ENCODE measurements at places on chromosomes 13 and 19.

- DNase-seq: no peak
These were observed 6.5 kb downstream of the ATP4A start for GRCh38 chr19:35556846-35557538.

DNA sequence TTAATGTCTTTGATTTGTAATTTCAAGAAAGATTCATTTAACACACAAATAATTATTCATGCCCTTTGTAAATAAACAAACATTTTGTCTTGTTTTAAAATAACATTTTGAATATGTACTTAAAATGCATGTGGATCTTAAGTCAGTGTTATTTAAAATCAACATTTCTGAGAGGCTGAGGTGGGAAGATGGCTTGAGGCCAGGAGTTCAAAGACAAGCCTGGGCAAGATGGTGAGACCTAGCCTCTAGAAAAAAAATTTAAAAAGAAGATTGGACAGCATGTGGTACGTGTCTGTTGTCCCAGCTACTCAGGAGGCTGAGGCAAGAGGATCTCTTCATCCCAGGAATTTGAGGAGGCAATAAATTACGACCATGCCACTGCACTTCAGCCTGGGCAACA is 1268.2 kb downstream of the SLITRK1 start:
- no peak for DNase-seq

GRCh38 chr13:31512331-31512730 is 227.0 kb upstream of the RXFP2 start:
- no peak for DNase-seq

DNA sequence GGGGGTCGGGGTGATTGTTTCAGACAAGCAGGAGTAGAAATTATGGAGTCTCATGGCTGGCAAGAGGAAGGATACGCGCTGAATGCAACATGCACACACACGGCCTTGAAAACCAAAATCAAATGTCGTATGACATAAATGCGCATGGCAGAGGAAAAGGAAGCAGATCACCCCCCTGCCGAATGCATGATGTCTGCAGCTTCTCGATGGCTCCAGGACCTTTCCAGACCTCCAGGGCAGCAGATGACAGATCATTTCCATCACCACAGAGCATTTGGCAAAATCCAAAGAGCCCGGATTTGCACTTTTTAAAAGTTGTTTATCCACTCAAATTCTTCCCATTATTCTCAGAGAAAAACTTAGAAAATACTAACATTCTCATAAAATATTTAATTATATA is 211.7 kb downstream of the NHLRC3 start:
- DNase-seq: no peak

GRCh38 chr13:73300718-73301425 is 242.1 kb downstream of the KLF5 start:
- DNase-seq: no peak

Data from stimulated activated CD4-positive, alpha-beta T cell treated with anti-CD3 and anti-CD28 coated beads, Interleukin-12 subunit alpha, Interleukin-12 subunit beta, amount 100 ng/mL, for 48 hours (primary cell).